Mesenteric fat pad (tissue), 1 donor: ENCODE measurements at places on chromosomes 13 and 19.

GRCh38 chr19:29683009-29683408 is 17.7 kb downstream of the PLEKHF1 start:
- DNase-seq, result no peak

- no peak for DNase-seq
Observed at GRCh38 chr13:22240716-22241115, 569.8 kb downstream of the FGF9 start.

GRCh38 chr13:48710160-48710559 is 56.4 kb downstream of the CYSLTR2 start:
- no peak for DNase-seq

DNA sequence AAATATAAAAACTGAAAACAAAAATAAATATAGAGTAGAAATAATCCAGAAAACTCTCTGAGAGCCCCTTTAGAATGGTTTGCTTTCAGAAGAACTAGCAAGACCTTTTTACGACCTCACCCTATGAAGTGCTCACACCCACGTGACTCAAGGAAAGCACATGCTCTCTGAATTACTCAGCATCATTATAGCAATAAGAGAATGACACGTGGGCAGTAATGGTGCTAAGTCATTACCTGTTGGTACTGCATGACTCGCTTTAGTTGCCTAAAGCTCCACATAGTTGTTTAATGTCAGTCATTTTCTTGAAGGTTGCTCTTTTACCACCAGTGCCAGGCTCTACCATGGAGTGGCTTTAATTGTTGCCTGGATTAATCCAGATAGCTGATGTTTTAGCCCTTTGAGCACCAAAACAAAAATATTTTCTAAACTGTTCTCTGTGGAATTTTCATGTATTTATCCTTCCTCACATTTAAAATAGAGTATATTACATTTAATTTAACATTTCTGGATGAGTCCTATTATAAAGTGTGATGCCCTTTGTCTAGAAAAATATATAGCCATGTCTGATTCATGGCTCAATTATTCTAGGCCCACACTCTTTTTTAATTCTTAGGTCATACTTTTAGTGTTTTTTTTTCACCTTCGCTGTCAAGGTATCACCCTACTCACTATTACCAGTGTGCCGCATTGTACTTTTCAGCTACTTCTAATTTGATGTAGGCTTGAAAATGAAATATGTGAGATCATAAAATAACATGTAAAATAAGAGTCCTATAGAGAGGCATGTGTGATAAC is 56.8 kb downstream of the THSD1 start:
- DNase-seq, result no peak

DNA sequence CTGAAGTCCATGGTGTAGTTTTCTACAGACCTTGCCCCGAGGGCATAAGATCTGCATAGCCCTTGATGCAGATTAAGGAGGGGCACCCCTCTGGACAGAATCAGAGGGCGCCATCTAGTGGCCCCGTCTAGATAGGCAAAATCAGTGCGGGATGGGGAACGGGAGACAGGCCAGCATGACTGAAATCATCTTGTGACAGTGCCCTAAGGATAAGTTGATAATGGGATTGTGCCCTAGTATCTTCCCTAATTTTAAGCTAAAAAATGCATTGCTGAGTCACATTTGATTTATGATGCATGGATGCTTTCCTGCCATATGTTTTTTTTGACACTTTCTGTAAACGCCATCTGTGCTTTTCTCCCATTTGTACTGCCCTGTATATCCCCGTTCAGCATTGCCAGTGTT is 19.0 kb upstream of the GPI start:
- no peak for DNase-seq

GRCh38 chr19:54607785-54608150 is 14.3 kb downstream of the LILRA1 start:
- DNase-seq, result no peak

- no peak for DNase-seq
Observed at GRCh38 chr19:51816711-51817110, 21.8 kb downstream of the FPR3 start.

DNA sequence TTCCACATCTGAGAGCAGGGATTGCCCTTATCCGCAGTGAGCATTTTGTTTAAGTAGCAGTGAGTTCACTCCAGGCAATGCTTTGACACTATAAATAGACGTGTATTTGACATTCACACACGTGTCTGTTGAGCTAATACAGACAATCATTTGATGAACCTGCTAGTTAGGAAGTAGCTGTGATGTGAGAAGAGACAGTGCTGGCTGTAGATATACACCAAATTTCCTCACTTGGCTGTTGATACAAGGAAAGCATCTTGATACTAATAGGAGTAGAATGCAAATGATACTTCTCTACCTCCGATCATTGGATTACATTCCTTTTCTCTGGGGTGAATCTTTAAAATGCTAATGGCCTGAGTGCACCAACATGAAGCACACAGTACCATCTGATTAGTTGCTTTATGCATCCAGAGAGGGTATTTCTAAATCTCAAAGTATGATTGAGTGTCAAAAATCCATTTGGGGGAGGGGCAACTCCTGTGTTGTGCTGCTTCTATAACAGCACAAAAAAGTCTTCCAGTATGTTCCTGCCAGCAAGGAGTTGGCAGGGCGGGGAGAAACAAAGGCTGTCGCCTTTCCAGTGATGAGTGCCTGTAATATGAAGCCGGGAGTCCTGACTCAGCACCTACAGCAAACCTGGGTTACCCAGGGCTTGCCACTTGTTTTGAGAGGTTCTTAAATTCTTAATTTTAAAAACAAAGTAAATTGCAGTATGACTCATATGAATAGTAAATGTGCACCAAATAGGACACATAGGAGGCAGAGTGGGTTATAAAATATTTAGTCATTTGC is 7.0 kb downstream of the CUL4A start:
- DNase-seq, result no peak

GRCh38 chr13:90800082-90800746 is 547.3 kb upstream of the MIR17HG start:
- peak; percentile 84 for DNase-seq

- DNase-seq, result no peak
Observed at GRCh38 chr13:46317120-46317519, 69.9 kb downstream of the RUBCNL start.

DNA sequence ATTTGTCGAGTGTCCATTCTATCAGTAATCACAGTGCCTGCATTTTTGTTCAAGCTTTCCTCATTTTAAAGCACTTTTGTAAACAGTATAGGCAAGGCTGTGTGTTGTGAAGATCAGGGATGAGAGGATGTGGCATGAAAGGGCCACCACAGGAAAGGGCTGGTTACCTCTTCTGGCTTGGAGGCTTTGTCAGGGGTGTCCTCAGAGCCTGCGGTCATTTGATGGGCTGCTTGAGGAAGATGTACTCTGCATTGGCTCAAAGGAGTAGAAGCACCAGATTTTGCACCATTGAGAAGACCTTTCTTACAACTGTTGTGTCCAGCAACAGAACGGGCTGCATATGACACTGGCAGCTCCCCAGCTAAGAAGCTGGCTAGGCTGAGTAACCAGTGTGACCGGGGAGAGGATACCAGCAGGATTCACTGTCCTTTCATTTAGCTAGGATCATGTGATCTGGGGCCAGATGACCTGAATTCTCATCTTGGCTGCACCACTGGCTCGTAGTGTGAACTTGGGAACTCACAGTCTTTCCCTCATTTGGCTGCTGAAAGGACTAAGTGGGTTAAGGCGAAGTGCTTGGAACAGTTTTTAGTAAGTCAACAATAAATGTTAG is 380.2 kb downstream of the FGF9 start:
- no peak for DNase-seq

GRCh38 chr19:38744874-38745273 is 600 bp upstream of the CAPN12 start:
- no peak for DNase-seq

- peak; percentile 8 for DNase-seq
Observed at GRCh38 chr13:110283736-110284517, 23.0 kb downstream of the COL4A1 start.

DNA sequence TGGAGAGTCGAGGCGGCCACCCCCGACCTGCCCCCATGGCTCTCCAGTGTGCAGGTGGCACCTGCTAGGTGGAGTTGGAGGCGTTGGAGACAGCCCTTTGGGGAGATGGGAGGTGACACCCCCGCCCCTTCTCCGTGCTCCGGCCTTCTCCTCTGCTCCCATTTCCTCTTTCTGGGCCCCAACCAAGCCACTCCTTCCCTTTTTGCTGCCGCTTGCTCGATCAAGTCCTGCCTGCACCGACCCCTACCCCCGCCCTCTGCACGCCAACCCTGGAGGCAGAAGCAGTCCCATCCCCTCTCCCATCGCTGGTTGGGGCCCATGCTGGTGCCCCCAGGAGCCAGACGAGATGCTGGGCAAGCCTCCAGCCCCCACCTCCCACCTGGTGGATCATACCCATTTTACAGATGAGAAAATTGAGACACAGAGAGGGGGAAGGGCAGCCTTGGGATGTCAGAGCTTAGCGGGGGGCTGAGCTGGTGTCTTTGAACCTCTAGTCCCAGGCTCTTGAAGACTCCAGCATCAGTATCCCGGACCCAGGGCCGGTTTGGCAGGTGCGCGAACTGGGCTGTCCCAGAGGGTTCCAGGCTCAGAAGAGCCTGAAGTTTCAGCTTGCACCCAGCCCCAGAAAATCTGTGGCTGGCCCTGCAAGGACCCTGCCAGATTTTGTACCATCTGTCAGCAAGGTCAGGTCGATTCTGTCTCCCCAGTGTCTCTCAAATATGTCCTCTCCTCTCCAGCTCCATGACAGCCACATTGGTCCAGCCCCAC is 10.3 kb downstream of the GNA15 start:
- DNase-seq, result no peak

GRCh38 chr13:91946498-91947070 is 548.2 kb downstream of the GPC5 start:
- DNase-seq, result no peak

- no peak for DNase-seq
Observed at GRCh38 chr19:5600797-5601196, 21.8 kb downstream of the SAFB2 start.

DNA sequence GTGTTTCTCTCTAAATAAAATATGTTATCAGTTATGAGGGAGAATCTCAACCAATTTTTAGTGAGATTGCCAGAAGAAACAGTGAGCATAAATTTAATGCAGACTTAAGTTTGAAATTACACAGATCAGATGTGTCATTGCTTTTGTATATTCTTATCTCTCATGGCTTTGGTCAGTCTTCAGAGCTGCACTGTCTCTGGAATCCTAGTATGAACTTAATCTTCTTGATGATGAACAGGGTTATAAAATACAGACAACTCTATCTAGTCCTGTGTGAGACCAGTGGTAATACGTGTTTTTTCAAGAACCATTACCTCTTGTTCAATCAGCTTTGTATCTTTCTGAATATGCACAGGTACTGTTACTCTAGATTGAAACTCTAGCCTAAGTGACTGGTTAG is 528.0 kb downstream of the DACH1 start:
- DNase-seq, result no peak

DNA sequence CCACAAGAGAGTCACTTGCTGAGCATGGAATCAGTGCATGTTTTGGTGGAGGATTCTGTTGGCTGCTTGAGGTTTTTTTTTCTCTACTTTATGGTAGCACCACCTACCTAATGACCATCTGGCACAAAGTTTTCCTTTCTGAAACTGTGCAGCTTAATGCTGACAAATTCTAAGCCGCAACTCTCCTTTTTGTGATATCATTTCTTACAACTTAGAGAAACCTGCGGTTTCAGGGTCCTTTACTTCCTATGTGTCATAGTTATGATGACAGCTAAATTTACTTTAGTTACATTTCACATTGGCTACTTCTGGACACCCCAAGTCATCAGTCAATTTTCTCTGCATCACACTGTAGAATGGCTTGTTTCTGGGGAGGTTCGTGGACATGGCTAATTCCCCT is 115.4 kb upstream of the TMTC4 start:
- no peak for DNase-seq

- DNase-seq, result no peak
Observed at GRCh38 chr13:110354715-110355473, 47.8 kb downstream of the COL4A2 start.

DNA sequence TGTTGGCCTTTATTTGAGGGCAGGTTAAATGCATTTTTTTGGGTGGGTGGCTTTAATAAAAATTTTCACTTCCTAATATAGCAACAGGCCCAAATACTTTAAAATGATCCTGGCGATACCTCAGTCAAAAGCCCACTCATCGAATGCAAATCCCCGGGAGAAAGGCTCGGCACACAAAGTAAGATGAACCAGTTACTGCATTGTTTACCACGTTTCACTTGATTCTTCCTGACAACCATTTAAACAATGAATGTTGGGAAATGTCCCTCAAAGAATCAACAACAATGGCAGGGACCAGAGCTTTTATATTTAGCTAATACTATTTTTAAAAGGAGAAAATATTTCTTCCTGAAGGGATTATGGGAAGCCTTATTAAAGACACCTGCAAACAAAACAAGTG is 187.7 kb downstream of the ABCC4 start:
- DNase-seq, result no peak

DNA sequence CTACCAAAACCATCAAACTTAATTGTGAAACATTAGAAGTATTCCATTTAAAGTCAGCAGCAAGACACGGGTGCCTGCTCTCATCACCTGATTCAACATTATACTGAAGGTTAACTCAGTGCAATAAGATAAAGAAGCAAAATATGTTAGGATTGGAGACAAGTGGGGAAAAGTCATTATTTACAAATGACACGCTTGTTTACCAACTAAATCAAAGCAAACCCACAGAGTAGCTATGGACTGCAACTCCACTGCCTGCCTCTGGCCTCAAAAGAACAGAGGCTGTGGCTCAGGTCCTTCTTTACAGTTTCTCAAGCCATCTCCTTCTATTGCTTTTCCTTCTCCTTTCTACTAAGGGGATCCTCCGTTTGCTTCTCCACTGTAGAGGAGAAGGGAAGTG is 21.0 kb upstream of the ATP12A start:
- no peak for DNase-seq

GRCh38 chr19:7211191-7211951 is 82.8 kb downstream of the INSR start:
- DNase-seq, result no peak

GRCh38 chr13:78600280-78600883 is 3.0 kb downstream of the POU4F1 start:
- DNase-seq, result no peak

DNA sequence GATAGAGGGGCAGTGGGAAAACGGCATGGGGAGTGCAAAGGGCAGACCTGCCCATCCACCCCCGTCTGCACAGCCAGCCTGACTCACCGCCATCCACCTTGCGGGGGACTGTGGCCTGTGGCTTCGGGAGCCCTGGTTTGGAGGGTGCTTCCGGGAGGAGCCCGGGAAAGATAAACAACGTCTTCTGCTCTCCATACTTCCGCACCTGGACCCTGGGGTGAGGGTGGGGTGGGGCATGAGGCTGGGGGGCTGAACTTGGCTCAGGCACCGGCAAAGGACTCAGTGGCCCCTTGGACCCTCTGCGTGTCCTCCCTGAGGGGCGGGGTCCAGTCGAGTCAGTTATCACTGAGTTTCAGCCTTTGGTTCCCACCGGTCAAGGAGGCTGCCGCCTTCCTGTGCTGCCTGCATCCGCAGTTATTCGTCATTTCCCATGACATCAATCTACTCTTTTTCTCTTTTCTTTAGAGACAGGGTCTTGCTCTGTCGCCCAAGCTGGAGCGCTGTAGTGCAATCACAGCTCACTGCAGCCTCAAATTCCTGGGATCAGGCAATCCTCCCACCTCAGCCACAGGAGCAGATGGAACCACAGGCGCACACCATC is 3.2 kb downstream of the GPR108 start:
- DNase-seq, result no peak

GRCh38 chr13:113588394-113589111 is 4.0 kb downstream of the TFDP1 start:
- peak; percentile 51 for DNase-seq

- DNase-seq, result no peak
Observed at GRCh38 chr19:1162404-1163282, 11.4 kb downstream of the SBNO2 start.

- DNase-seq, result no peak
Observed at GRCh38 chr13:95800436-95800835, 123.5 kb downstream of the DNAJC3 start.

GRCh38 chr19:14795078-14795721 is 16.8 kb upstream of the ADGRE2 start:
- no peak for DNase-seq
